Esophagus squamous epithelium (tissue), 5 donors: ENCODE measurements at places on chromosomes 5 and 9.

DNA sequence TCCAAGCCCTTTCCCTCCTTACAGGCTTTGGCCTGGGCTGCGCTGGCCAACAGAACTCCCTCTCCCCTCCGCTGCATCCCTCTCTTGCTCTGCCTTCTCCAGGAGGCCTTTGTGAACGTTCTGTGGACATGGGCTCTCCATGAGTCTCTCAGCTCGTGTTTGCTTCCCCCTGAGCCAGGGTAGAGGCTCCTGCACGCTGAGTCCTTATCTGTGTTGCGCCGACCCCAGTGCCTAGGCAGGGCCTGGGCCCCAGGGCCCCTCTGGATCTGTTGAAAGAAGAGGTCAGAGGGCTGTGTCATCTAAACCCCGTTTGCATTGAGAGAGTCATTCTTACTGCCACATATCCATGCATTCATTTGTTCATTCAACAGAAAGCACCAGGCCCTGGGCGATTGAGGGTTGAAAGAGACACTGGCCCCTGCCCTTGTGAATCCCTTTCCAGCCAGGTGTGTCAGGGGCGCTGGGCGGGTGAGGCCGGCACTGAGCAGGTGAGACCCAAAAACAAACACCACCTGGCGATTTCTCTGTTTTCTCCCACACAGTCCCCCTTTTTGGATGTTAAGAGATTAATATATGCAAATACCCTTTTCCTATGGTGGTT is 111.2 kb upstream of the IER5L start:
- no peak for DNase-seq

DNA sequence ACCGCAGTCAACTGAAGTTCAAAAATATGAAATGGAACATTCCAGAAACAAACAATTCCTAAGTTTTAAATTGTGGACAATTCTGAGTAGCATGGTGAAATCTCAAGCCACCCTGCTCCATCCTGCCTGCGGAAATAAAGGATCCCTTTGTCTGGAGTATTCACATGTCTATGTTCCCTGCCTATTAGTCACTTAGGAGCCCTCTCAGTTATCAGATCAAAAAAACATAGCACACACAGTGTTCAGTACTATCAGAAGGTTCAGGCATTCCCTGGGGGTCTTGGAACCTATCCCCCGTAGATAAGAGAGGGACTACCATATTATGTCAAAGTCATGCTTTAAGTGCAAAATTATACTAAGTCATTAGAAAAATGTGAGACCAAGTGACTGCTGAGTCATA is 300.8 kb downstream of the SEMA5A start:
- no peak for DNase-seq

DNA sequence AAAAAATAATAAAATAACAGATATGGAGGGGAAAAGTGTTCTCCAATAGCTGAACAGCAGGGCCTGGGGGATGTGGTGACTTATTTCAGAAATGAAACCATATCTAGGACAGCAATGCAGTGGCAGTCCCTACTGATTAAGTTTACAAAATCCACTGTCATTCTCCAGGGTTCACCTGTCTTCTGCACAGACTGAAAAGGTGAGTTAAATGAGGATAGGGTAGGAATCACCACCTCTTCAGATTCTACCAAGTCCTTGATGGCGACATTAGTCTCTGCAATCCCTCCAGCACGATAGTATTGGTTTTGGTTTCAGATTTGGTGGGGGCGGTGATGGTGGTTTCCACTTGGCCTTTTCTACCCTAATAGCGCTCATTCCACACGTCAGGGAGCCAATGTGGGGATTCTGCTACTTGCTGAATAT is 32.3 kb upstream of the NPM1 start:
- DNase-seq, result no peak

GRCh38 chr5:64921386-64921785 is 152.7 kb downstream of the CWC27 start:
- DNase-seq, result no peak

DNA sequence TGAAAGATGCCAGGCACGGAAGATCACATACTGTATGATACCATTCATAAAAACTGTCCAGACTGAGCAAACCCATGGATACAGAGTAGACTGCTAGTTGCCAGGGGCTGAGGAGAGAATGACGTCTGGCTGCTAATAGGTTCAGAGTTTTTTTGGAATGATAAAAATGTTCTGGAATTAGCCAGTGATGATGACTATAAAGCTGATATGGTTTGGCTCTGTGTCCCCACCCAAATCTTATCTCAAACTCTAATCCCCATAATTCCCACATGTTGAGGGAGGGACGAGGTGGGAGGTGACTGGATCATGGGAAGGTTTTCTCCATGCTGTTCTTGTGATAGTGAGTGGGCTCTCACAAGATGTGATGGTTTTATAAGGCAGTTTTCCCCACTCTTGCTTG is 37.4 kb downstream of the CAMSAP1 start:
- no peak for DNase-seq

GRCh38 chr5:61450493-61451279 is 118.6 kb downstream of the ZSWIM6 start:
- no peak for DNase-seq

DNA sequence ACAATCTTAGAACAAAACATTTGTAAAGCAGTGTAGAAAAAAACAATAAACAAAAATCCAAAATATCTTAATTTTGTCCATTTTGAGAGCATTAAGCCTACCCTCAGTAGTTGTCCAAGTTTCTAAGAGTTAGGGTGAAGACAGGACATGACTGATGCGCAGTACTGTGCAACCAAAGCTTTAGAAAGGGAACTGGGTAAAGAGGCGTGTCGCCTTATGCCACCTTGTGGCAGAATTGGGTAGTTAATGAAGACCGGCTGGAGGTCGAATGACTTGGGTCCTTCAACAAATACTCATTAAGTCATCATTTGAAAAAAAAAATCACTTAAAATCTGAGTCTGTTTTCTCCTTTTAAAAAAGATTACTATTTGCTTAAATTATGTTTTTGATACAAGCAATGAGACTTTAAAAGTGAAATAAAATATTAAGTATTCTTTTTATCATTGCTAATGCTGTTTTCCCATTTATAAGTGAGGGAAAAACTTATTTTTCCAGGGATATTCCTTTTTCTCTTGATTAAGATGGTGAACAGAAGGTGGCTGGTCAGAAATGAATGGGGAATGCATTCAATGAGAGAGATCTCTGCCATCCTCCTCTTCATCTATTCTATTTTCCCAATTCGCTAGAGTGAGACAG is 3.5 kb upstream of the RNF20 start:
- no peak for DNase-seq

DNA sequence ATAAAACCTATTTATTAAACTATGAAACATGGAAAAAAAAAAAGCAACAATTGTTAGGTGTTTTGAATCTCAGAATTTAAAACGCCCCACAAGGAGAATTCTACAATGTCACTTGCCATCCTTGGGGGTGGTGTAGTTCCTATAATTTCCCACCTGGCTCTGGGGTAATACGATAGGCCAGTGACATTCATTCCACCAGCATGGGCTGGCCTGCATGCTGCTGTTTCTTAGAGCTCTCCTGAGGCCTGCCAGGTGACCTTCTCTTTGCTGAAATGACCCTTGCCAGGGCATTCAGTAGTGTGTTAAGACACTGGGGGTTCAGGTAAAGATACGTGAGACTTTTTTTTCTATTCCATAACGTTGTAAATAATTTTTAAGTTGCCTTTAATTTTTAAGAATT is 10.0 kb upstream of the ARHGEF28 start:
- DNase-seq, result no peak

DNA sequence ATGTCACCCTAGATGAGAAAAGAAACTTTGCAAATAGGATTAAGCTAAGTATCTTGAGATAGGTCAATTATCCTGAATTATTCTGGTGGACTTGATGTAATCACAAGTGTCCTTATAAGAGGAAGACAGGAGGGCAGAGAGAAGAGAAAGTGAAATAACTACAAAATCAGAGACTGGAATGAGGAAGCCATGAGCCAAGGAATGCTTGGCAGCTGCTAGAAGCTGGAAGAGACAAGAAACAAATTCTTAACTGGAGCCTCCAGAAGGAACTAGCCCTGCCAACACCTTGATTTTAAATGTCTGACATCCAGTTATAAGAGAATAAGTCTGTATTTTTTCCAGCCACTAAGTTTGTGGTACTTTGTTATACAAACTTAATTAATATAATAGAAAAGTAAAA is 480.0 kb downstream of the NR2F1-AS1 start:
- DNase-seq, result no peak
